ENCODE measurements at places on chromosomes 4 and X. TPM values are rescaled to one million over a fixed set of nuclear protein-coding genes. Genes with fewer than 3 reads are reported as not detected.
A peak's percentile ranks its signal among the peaks of the same experiment; 100 is the strongest.

- DNase-seq: peak; percentile 36
Measured at GRCh38 chr4:151117371-151117962, 18.0 kb downstream of the RPS3A start.

DNA sequence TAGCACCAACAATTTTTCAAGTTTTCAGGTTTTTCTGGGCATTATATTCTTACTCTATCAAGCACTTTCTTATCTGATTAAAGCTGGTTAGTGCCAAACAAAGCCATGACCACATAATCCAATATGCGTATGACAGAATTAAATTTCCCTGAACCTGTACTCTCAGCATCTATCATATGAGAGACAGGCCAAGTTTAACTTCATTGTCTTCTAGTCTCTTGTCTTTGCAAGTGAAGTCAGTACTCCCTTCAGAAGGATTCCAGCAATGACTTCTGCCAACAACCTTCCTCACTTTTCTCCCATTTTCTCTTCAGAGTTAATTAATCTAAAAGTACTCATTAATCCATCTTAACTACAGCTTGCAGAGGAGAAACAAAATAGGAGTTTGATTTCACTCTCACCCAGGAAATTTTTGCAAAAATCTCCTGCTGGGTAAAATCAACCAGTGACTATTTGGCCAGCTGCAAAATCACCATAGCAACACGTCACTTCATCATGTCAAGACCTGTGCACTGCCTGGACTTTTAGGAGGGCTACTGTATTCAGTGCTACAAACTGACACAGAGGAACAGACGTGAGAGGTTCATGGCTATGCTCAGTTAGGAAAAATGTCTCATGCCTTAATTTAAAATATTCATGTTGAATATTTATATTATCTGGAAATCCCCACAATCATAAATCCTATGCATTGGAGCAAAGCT lies 208.4 kb downstream of the ANTXR2 start:
- DNase-seq: no peak

GRCh38 chr4:53505947-53506346 lies 85.3 kb downstream of the LNX1 start:
- DNase-seq: no peak

DNA sequence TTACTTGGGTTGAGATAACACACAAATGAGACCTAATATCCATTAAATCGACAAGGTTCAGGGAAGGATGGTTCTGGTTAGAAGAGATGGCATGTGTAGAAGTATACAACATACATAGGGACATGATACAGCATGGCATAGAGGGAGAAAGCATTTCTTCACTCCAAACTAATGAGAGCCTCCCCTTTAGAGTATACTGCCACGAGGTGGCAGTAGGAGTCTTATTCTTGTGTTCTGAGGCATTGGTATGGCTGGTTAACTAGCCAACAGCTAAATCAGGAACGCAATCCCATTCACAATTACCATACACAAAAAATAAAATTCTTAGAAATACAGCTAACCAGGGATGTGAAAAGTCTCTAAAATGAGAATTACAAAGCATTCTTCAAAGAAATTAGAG lies 29.1 kb upstream of the TRO start:
- peak; percentile 8 for DNase-seq

DNA sequence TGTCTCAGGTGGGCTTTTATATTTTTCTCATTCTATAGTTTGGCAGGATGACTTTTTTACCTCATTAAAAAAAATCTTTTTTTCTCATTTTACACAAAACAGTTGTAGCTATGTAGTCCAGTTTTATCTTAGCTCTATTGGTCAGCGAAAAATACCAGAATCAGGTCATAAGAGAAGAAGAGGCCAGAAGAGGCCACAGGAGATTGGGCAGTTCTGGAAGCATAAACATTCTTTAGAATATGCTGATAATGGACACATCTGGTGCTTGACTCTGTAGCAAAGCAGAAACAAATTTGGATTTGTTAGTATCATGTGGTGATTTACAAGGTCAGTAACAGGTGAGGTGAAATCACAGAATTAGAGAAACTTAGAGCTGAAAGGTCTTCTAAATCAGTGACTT lies 66.6 kb upstream of the ARHGAP24 start:
- no peak for DNase-seq

DNA sequence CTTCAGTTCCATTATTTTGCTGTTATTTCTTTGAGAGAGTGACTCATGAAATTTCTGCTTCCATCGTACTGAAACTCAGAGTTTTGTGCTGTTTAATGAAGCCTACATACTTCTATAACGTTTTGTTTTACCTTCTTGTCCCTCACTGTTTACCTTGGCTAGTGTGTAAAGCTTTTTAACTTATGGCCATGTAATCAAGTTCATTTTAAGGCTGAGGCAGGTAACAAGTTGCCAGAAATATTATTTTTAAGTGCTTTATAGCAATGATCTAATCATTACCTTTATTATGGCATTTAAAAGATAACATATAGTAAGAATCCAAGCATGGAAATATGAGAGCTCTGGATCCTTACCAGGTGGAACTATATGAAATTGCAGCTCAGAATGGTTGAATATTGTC lies 102.3 kb upstream of the FAT1 start:
- no peak for DNase-seq

DNA sequence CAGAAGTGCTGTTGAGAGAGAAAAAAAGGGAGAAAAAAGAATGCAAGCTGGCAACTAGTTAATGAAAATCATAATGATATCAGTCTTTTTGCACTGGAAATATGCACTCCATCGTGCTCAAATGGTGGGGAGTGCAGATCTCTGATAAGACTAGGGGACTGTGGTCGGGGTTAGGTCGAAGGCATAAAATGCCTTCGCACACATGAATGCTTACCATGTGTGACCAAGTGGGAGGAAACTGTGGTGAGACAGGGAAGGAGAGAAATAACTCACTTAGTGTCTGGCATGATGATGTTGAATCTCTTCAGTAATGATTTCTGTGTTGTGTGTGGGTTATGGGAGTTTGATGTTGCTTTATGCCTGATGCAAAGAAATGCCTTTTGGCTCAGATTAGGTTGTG lies 358.9 kb downstream of the FBXO8 start:
- no peak for DNase-seq

GRCh38 chrX:152907084-152907651 lies 9.3 kb downstream of the ZNF185 start:
- no peak for DNase-seq

GRCh38 chrX:40922307-40922706 lies 162.9 kb upstream of the USP9X start:
- DNase-seq: no peak

- DNase-seq: no peak
Measured at GRCh38 chr4:16791460-16791859, 107.0 kb downstream of the LDB2 start.

GRCh38 chr4:109683621-109684253 lies 19.5 kb downstream of the CASP6 start:
- no peak for DNase-seq

GRCh38 chr4:182878633-182879495 lies 38.3 kb downstream of the DCTD start:
- no peak for DNase-seq

- DNase-seq: no peak
Measured at GRCh38 chrX:111555406-111555958, 44.0 kb downstream of the SERTM2 start.

The RBMXL3 gene
- not detected for total RNA-seq

The PRKX gene
- 116 TPM for total RNA-seq

The CITED1 gene
- total RNA-seq: not detected

The NDNF gene
- total RNA-seq: 0.78 TPM

The ADGRL3 gene
- total RNA-seq: not detected
